ENCODE measurements at places on chromosomes 4 and X.
A peak's percentile ranks its signal among the peaks of the same experiment; 100 is the strongest.

- no peak overlapping the region for H3K27ac ChIP-seq
- H3K4me3 ChIP-seq = no peak overlapping the region
- peaks cover 29% of the 10 kb centered on the region for H3K4me1 ChIP-seq
- H3K36me3 ChIP-seq = no peaks in the 10 kb centered on the region
Observed at GRCh38 chr4:4919927-4920326, 60.5 kb downstream of the MSX1 start.

DNA sequence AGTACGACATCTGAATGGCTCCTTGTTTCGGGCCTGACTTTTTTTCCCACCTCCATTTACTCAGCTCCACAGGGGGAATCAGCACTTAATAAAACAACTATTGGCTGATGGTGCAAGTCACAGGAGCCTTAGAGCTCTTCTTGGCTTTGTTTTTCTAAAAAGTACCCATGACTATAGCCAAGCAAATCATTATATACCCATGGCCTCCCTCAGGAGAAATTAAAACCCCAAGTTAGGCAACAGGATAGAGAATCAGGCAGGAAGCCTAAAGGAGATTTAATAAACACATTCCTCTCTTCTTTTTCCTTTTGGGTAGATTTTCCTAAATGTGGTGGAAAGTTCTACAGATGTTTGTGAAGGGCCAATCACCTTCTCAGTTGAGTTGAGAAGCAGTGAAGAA is 91.9 kb upstream of the RBPJ start:
- H3K27ac ChIP-seq = no peak overlapping the region
- H3K36me3 ChIP-seq = no peaks in the 10 kb centered on the region
- no peaks in the 10 kb centered on the region for H3K27me3 ChIP-seq
- H3K4me3 ChIP-seq = no peak overlapping the region
- DNase-seq = no peak

- no peak for DNase-seq
- H3K27me3 ChIP-seq = no peaks in the 10 kb centered on the region
- H3K27ac ChIP-seq = no peak overlapping the region
- no peaks in the 10 kb centered on the region for H3K36me3 ChIP-seq
- no peak overlapping the region for H3K4me3 ChIP-seq
Observed at GRCh38 chrX:10741003-10741402, 120.6 kb upstream of the MID1 start.

DNA sequence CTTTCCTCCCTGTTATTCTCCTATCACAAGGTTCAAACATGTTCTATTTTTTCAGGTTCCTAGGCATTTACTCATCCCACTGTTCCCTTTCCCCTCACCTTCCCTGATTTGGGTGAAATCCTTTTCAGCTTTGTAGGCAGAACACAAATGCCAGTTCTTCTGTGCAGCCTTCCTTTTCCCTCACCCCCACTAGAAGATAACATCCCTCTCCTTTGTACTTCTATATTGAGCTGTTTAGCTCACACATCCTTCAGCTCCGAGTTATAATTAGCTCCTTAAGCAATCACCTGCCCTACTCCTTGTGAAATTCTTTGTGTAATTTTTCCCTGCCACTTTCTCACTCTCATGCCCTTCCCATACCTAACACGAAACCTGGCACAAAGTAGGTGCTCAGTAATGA is 240.9 kb downstream of the AR start:
- H3K4me3 ChIP-seq = no peak overlapping the region
- no peaks in the 10 kb centered on the region for H3K4me1 ChIP-seq
- no peaks in the 10 kb centered on the region for H3K36me3 ChIP-seq
- no peak overlapping the region for H3K27ac ChIP-seq
- H3K27me3 ChIP-seq = no peaks in the 10 kb centered on the region

DNA sequence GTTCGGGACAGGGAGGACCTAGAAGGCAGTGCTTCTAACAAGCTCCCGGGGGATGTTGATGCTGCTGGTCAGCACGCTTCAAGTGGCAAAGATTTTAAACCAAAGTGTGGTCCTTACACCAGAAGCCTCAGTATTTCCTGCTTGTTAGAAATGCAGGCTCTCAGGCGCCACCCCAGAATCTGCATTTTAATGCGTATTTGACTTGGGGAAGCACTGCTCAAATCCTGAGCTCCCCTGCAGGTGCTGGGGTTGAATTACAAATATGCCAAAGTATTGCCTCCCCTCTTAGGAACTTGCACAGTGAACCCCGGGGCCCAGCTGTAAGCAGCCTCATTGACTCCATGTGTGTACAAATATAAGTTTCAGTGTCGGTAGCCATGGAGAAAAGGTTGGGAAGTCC is 70.8 kb upstream of the RAI2 start:
- no peaks in the 10 kb centered on the region for H3K4me1 ChIP-seq
- no peaks in the 10 kb centered on the region for H3K27me3 ChIP-seq
- H3K36me3 ChIP-seq = no peaks in the 10 kb centered on the region
- no peak overlapping the region for H3K4me3 ChIP-seq

DNA sequence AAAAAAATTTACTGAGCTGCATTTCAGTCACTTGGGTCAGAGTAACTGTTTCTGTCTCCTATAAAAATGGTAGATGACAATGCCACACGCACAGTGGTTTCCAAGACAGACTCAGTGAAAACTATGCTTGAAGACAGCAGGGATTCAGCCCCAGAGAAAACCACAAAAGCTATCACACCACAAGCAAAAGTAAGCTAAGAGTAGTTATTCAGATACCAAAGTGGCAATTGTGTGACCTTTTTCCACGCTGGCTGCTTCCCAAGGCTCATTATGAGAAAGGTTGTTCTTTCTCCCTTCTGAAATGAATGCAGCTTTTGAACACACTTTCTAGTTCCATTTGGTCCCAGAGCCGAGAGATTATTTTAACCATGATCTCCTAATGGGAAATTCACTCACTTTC is 46.4 kb upstream of the GPM6B start:
- no peak for DNase-seq
- H3K4me3 ChIP-seq = no peak overlapping the region
- H3K27me3 ChIP-seq = peaks cover 20% of the 10 kb centered on the region
- no peaks in the 10 kb centered on the region for H3K4me1 ChIP-seq
- H3K27ac ChIP-seq = no peak overlapping the region
- no peaks in the 10 kb centered on the region for H3K36me3 ChIP-seq

DNA sequence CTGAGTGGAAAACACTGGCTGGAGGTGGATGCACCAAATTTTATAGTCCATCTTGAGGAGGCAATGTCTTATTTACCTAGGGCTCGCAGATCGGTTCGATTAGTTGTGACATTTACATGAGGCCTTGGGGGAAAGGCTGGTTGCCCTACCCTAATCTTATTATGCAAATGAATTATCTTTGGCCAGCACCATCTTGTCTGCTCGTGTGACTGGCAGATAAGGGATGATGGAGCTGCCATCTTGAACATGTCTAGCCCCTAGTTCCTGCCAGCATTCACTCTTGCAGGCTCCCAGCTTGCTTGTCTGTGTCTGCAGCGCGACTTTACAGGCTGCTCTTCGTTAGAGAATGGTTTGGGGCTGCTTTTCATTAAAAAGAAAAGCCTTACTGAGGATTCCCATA is 61.9 kb downstream of the SEC24B start:
- H3K4me3 ChIP-seq = no peak overlapping the region
- no peak overlapping the region for H3K27ac ChIP-seq
- H3K36me3 ChIP-seq = peaks cover 52% of the 10 kb centered on the region
- H3K27me3 ChIP-seq = no peaks in the 10 kb centered on the region
- no peak for DNase-seq

DNA sequence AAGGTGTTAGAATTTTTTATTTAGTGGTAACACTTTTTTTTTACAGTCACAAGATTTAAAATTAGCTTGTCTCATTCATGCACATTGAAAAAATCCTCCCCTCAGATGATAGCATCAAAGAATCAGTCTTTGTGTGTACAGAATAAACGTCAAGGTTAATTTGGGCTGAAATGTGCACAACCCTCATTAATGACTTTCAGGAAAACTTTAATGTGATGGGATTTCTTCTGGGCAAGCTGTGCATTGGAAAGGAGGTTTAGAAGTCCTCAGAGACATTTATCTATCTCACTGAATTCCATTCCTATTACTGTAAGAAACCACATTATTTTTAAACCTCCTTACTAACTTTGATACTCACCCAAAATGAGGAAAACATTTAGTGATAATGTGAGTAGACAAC is 88.2 kb upstream of the TECRL start:
- no peaks in the 10 kb centered on the region for H3K36me3 ChIP-seq
- H3K27ac ChIP-seq = no peak overlapping the region
- no peaks in the 10 kb centered on the region for H3K4me1 ChIP-seq
- H3K4me3 ChIP-seq = no peak overlapping the region
- DNase-seq = no peak

DNA sequence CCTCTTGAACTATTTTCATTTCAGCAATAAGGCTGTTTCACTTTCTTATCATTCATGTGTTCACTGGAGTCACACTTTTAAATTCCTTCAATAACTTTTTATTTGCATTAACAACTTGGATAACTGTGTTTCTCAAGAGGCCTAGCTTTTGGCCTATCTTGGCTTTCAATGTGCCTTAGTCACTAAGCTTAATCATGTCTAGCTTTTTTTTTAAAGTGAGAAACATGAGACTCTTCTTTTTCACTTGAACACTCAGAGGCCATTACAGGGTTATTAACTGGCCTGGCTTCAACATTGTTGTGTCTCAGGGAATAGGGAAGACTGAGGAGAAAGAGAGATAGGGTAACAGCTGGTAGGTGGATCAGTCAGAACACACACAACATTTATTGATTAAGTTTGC is 64.0 kb upstream of the VCX2 start:
- H3K27ac ChIP-seq = no peak overlapping the region
- DNase-seq = no peak
- no peaks in the 10 kb centered on the region for H3K36me3 ChIP-seq

- peaks cover 24% of the 10 kb centered on the region for H3K36me3 ChIP-seq
- H3K4me1 ChIP-seq = peaks cover 22% of the 10 kb centered on the region
- peak overlapping the region; percentile 95 for H3K27ac ChIP-seq
- DNase-seq = peak; percentile 96
- no peaks in the 10 kb centered on the region for H3K27me3 ChIP-seq
- peak overlapping the region; percentile 78 for H3K4me3 ChIP-seq
Observed at GRCh38 chrX:318068-318738, 393 bp downstream of the GTPBP6 start.

DNA sequence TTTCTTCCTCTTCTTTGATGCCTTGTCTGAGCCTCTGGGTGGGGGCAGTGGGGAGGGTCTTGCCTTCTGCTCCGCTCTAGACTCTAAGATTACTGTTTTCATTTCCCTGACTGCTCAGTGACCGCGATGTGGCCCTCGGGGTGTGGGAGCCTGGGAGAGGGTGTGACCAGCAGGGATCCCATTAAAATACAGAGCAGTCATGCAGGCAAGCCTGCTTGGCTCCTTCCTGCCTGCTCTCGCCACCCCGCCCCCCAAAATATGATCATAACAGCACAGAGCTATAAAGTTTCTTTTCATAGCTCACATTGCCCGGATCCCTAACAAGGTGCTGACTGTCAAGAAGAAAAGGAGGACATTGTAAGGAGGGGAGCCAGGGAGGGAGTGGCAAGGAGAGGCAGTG is 332.9 kb downstream of the RAB28 start:
- no peak for DNase-seq
- H3K4me3 ChIP-seq = no peak overlapping the region
- H3K4me1 ChIP-seq = no peaks in the 10 kb centered on the region
- no peaks in the 10 kb centered on the region for H3K36me3 ChIP-seq
- H3K27me3 ChIP-seq = no peaks in the 10 kb centered on the region

DNA sequence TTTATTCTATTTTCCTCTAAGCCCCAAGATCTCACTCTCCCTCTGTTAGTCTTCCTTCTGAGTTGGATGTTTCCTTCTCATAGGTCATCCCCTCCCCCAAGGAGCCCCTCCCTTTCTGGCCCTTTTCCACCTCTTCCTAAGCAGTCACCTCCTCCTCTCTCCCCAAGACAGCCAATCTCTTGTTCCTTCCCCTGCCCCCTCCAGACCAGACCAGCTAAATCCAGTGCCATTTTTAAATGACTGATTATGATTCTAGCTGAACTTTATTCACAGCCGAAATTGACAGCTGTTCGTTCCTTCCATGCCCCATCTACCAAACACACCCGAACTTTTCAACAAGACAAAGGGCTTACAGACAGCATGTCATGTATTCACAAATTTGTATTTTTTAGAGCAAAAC is 1.9 kb downstream of the SPIN2A start:
- H3K27ac ChIP-seq = peak overlapping the region; percentile 1
- no peaks in the 10 kb centered on the region for H3K27me3 ChIP-seq
- DNase-seq = no peak
- H3K4me1 ChIP-seq = peaks cover 6% of the 10 kb centered on the region

GRCh38 chr4:7068279-7068842 is 497 bp upstream of the GRPEL1 start:
- H3K4me3 ChIP-seq = peak overlapping the region; percentile 85
- H3K4me1 ChIP-seq = peaks cover 40% of the 10 kb centered on the region
- peaks cover 26% of the 10 kb centered on the region for H3K36me3 ChIP-seq
- no peaks in the 10 kb centered on the region for H3K27me3 ChIP-seq
